ENCODE measurements at places on chromosomes 6 and 20.

- DNase-seq: no peak
Observed at GRCh38 chr6:13428583-13429405, 58.6 kb downstream of the GFOD1 start.

GRCh38 chr6:11727346-11727997 lies 51.1 kb downstream of the ADTRP start:
- no peak for DNase-seq

DNA sequence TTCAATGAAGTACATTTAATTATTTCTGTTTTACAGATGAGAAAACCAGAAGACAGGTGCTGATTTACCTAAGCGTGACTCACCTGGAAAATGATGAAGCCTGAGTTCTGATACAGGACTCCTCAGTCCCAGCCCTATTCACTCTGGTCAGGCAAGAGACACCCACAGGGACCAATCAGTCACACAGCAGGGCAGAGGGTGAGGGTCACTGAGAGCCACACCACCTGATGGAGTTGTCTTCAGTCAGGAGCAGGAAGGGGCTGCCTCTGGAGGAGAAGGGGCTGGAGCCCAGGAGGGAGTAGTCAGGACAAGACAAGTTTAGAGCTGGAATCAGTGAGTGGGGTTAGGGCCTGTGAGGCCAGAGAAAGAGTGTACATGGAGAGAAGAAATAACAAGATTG lies 251.2 kb upstream of the MOCS1 start:
- no peak for DNase-seq

- DNase-seq: peak; percentile 23
Observed at GRCh38 chr20:32285621-32286371, 8.3 kb downstream of the KIF3B start.

DNA sequence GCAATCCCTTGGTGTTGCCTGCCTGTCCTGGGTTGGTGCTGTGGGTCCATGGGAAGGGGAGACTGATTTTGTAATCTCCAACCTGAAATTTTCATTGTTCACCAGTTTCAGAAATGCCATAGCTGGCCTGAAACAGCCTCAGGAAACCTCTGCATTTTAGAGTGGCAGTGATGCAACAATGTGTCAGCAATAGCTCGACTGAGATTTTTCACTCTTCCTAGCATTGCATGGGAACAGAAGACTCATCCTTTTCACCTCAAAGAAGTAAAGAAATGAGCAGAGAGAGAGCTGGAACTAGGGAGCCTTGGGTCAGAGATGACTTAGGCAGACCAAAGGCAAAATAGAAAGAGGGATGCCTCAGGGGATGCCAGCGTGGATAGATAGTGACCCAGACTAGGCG lies 23.7 kb upstream of the TMEM14A start:
- no peak for DNase-seq

- DNase-seq: no peak
Observed at GRCh38 chr6:36019167-36019566, 5.3 kb downstream of the SLC26A8 start.

- peak; percentile 45 for DNase-seq
Observed at GRCh38 chr6:29071831-29072723, 15.0 kb downstream of the OR2B3 start.

DNA sequence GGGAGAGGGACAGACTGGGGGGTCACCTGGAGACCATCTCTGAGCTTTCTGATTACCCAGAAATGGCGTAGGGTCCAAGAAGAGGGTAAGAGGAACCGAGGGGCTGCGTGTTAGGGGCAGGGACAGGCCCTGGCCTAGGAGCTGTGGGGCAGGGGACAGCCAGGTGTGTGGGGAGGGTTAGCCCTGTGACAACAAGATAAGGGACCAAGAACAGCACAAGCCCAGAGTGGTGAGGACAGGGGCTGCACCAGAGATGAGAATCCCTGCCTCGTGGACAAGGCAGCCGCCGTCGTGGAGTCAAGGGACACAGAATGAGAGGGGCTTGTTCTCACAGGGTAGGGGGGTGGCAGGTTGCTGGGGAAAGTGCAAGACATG lies 449 bp upstream of the AVP start:
- DNase-seq: no peak

DNA sequence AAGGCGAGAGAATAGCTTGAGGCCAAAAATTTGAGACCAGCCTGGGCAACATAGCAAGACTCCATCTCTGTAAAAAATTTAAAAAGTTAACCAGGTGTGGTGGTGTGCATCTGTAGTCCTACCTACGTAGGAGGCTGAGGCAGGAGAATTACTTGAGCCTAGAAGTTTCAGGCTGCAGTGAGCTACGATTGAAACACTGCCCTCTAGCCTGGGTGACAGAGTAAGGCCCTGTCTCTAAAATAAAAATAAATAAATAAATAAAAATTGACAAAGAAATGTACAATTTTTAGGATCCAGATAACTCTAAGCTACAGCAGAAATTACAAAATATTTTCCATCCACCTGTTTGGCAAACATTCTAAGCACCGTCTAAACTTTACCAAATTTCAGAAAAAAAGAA lies 941.0 kb upstream of the ADGRB3 start:
- DNase-seq: no peak

DNA sequence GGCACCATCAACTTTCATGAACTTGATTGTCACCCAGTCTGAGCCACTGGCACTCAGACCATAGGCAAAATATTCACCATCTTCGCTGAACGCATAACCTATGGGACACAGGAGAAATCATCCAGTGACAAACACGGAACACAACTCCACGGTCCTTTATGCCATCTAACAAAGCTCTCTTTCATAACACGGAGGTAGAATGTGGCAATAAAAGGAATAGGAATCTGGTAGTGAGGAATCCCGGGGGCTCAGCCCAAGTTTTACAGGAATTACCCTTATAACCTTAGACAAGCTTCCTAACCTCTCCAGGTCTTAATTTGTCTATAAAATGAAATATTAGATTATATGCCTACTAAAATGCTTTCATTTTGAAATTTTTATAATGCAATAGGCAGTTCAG lies 29.4 kb downstream of the PREP start:
- DNase-seq: no peak

DNA sequence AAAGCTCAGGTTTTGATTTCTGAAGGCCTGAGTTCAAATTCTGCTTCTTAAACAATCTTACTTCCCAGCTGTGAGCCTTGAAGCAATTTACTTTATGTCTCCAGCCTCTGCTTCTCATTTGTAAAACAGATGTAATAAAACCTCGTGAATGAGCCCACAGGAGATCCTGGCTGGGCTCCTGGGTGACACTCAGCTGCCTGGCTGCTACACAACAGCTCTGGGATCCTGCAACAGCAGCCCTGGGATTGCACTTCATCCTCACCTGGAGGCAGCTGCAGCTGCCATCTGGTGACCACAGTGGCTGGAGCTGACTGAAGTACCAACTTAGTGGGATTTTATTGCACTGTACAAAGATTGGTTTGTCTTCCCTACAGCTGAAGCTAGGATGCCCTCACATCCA lies 98.6 kb downstream of the NDUFAF5 start:
- no peak for DNase-seq

GRCh38 chr6:168197636-168198301 lies 118.8 kb upstream of the FRMD1 start:
- DNase-seq: no peak

DNA sequence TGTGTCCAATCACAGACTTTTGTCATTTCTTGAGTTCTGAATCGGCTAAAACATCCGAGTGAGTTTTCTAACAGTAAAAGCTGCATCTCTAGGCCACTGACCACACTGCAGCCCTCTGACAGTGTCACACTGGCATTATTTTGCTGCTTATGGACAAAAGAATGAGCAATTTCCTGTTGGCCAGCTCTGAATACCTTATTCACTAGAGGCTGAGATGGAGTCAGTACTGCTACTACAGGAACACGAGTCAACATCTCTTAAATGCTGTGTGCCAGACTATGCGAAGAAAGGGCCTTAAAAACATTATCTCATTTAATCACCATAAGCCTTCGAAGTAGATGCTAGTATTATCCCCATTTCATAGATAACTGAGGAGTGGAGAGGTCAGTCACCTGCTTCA lies 42.5 kb upstream of the IPCEF1 start:
- no peak for DNase-seq

GRCh38 chr6:31354158-31354863 lies 2.7 kb downstream of the HLA-B start:
- DNase-seq: no peak

DNA sequence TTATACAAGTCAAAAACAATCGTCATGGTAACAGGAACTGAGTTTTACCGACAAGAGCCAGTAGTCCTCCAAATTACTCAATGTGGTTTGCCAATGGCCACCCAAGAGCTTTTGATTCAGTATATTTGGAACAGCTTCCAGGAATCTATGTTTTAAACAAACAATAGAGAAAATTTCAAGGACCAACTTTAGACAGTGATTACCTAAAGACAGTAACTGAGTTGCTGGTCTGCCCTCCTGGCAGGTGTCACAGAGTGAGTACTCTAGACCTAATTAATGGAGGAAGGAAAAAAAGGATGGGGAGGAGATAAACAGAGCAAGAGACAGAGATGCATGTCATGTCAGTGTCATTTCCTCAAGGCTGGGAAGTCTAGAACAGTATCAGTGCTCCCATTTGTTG lies 361.3 kb upstream of the BTBD3 start:
- no peak for DNase-seq

GRCh38 chr6:163670336-163670735 lies 255.8 kb downstream of the QKI start:
- DNase-seq: no peak

DNA sequence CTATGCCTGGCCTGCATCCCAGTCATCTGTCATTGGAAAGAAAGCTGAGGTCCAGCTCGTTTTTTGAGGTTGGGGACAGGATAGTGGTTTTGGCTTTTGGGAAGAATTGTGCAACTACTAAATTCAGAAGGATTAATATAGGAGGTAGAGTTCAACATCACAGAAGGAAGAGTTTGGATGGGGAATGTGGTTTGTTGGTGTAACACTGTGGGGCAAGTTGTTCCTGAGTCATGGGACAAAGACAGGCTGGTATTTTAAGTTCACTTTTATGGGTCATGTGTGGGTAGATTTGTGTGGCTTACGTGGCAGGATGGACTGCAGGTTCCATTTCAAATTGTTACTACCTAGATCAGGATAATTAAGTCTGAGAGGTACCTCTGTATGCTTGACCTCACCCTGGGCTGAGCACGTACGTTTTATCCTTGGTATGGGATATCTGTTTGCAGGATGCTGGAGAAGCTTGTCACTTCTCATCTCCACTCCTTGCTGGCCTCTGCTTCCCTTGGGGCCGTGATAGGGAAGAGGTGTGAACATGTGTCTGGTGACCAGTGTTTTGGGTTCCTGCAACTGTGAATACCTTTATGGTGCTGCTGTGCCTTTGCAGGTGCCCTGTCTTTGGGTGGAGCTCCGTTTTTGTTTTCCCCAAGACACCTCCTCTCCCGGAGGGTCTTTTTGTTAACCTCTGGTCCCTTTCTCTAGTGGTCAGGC lies 177.6 kb downstream of the JARID2 start:
- no peak for DNase-seq
